GM12891 (cell line): ENCODE measurements at places on chromosomes 3 and 15.

DNA sequence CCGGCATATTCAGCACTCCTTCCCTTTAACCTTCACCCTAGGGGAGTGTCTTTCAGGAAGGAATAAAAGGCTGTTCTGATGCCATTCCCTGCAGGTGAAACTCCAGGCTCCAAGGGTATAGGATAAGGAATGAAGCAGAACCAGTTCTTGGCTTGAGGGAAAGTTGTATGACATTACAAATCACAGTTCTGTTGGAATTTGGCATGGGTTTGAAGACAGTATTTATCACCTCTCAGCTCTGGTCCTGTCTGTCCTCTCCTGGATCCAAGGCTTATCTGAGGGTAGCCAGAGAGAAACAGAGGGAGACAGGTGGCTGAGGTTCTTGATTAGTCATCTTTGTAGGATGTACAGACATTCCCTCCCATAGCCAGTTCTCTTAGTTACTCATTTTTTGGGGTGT is 37.1 kb downstream of the RAB11A start:
- DNase-seq = no peak

GRCh38 chr3:50230104-50230793 is 5.8 kb upstream of the GNAI2 start:
- no peak for DNase-seq

GRCh38 chr3:104555728-104556127 is 811.0 kb upstream of the ALCAM start:
- DNase-seq = no peak

GRCh38 chr15:92853222-92853621 is 46.9 kb upstream of the CHD2 start:
- no peak for DNase-seq

- DNase-seq = no peak
Measured at GRCh38 chr3:143657391-143657790, 190.9 kb downstream of the SLC9A9 start.

- no peak for DNase-seq
Measured at GRCh38 chr15:42147431-42147735, 9.1 kb downstream of the PLA2G4F start.

GRCh38 chr15:70699890-70700289 is 63.5 kb downstream of the UACA start:
- DNase-seq = no peak

DNA sequence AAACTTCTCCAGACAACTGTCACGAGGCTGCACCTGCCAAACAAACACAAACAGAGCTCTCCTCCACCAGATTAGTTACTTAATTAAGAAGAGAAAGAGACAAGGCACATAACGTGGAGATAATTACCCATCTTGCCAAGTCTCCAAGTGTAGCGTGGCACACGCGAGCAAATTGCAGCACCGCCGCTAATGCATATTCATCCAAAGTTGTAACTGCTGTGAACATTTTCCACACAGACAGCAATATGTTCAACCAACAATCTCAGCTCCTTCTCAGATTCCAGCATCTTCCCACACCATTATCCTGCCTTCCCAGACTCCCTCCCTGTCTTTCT is 309.6 kb upstream of the TLE3 start:
- no peak for DNase-seq

DNA sequence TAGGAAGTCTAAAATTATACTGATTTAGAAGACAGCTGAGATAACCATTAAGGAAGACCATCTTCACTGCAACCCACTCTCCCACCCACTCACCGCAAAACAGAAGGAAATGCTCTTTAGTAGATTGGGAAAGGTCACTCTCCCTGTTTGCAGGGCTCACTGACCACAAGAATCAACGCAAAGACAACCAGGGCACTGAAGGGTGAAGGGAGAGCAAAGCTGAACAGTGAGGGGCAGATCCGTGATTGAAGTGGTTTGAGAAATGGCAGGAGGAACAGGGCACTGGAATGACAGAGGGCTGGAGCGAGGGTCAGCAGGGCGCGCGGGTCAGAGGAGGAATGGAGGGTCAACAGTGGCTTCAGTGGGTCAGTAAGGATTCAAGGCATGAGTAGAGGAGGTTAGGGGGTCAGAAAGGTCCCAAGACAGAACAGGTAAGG is 520 bp downstream of the MESD start:
- DNase-seq = no peak

- DNase-seq = no peak
Measured at GRCh38 chr15:41503669-41504010, 10.0 kb downstream of the ITPKA start.

- no peak for DNase-seq
Measured at GRCh38 chr15:78133801-78134200, 2.6 kb upstream of the CIB2 start.

DNA sequence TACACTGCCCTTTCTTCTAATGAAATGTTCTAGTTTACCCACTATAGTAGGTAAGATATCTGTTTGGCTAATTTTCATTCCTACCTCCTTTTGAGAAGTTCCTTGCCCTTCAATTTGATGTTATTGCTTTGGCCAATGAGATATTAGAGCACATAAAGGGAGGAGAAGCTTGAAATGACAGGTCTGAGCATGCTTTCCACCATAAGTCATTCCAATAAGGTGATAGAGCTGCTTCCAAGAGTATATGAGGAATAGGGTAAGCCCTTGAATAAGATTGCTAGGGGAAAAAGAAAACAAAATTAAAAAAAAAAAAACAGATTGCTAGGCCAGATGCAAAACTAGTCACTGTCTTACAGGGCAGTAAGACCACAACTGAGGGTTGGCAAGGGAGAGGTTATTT is 78.9 kb upstream of the TRIM42 start:
- no peak for DNase-seq

GRCh38 chr15:65163041-65163440 is 22.1 kb downstream of the CLPX start:
- no peak for DNase-seq

DNA sequence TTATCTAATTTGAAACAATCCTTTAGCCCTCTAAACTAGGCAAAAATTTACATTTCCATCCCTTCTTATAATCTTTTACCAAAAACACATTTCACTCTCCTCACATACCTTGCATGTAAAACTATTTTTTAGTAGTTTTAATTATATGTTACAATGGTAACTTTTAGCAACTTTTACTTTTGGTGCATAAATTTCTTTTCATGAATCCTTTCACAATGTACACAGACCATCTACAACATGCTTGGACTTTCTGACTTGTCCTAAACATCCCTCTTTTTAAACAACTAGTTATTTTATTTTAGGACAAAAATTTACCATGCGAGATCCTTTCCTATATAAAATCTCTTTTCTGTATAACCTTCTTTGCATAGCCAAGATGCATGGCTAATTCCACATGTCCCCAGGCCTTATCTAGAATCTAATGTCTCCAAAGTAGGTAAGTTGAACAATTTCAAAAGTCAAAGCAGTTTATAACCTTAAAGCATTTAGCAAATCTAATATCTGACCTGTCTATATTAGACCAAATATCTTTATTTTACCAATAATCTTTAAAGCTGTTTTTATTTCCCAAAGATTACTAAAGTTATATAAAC is 14.4 kb upstream of the ALDH1L1 start:
- DNase-seq = no peak

GRCh38 chr3:117144853-117145252 is 435.3 kb downstream of the TUSC7 start:
- no peak for DNase-seq

DNA sequence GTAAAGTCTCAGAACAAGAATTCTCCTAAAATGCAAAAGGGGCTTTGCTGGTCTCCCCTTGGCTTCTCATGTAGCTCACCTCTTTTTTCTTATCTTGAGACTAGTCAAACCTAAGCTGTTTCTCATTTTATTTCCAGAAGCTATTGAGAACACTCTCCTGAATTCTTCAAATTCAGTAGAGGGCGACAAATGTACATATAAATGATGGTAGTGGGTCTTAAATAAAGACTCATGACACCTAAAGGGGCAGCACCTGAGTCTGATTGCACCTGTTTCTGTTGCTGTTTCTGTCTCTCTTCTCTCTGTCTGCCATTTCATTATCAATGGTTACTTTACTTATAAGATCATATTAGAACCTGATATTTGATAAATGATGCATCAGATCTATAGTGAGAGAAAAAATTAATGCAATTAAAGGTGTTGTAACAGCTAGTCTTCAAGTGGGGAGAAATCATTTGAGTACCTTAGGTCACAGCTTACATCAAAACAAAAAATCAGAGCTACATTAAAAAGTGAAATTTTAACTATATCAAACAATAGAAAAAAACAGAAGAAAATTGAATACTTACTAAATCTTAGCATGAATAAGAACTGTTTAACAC is 7.0 kb downstream of the ADIPOQ start:
- DNase-seq = no peak

GRCh38 chr3:153242896-153243295 is 80.9 kb downstream of the RAP2B start:
- no peak for DNase-seq

DNA sequence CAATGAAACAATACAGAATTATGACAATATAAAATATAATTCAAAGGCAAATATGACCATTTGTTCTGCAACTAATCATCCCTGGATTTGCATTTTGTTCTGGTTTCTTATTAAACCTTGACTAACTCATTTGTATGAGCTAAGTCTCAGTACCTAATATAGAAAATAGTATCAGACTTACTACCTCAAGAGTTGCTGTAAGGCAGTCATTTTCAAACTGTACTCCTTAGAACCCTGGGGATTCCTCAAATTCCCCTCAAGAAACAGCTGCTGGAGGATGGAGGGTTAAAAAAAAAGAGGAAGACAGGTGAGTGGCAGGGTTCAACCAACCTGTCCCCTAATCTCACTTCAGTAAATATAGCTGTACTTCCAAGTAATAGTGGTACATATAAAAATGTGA is 11.1 kb downstream of the ZBTB11 start:
- no peak for DNase-seq

GRCh38 chr3:194384156-194384555 is 14.6 kb upstream of the LRRC15 start:
- DNase-seq = no peak

DNA sequence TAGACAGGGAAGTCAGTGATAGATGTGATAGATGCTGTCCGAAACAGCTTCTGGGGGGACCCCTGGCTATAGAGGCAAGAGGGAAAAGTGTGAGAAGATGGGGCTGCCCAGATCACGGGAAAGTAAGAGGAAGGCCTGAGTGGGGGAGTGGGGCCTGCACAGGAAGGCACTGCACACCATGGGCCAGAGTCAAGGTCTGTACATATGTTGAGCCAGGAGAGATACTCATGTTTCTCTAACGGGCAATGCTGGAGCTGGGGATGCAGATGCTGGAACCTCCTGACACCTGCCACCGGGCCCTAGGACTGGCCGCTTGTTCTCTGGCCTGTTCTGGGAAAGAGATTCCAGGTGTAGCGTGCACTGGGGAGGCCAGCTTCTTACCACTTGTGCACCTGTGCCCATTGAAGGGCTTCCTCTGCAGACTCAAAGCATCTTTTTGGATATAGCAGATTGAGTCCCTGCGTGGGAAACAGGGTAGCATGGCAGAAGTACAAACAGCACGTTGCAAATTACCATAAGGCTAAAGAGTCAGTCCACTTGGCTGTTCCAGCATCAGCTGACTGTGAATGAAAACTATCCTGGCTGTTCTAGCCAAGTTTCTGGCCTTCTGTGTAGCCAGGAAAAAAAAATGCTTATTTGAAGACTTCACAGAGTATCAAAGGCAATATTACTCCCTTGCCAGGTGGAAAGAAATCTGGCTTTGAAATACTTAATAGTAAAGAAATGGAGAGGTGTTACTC is 77.1 kb upstream of the GSK3B start:
- DNase-seq = no peak

DNA sequence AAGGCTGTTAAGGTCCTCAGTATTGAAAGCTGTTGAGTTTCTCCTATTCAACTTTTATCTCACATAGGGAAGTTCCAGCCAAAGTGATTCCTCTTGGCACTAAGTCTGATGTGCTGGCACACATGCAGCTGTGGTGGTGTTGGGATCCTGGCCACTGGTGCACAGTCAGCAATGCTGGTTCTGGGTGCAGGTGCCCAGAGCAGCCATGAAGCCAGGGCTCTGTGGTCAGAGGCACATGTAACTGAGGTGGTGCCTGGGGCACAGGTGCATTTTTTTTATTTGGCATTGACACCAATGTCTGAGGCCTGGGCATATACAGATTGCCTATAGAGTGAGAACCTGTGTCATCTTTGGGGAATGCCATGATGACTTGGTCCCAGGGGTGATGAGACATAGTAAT is 271.4 kb downstream of the POLQ start:
- no peak for DNase-seq

DNA sequence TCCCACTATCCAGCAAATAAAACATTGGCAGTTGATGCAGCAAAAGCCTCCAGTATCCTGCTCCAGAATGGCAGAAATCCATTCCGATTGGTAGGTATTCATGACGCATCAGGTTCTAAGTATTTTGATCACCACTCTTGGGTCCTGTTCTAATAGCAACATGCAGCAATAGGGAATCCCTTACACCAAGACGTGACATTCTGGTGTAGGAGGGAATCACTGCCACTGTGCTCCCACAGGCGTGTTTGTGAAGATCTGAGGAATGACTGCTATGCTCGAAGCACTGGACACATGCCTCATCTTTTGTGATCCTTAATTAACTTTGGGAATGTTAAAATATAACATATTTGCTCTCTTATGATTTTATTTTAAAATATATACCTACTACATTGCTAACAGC is 552.9 kb downstream of the MECOM start:
- DNase-seq = no peak

- no peak for DNase-seq
Measured at GRCh38 chr3:52429779-52430415, 15.0 kb downstream of the SEMA3G start.

DNA sequence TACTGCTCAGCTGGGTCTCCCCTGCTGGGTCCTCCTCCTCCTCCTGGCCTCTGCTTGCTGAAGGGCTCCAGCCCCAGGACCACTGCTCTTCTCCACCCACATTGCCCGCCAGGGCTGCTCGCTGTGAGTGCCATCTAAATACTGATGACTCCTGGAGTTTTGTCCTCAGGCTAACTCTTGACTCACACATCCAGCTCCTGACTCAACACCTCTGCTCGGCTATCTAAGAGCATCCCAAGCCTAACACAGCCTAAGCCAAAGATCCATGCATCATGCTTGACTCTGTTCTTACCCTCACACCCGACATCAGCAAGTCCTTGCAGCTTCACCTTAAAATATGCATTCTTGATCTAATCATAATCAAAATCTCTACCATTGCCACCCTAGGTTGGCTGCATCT is 260.2 kb downstream of the KLF13 start:
- DNase-seq = no peak

GRCh38 chr3:95751509-95751908 is 1062.9 kb upstream of the EPHA6 start:
- DNase-seq = no peak
